ENCODE measurements at places on chromosomes 2 and 18.

GRCh38 chr2:229873123-229873581, 48.7 kb downstream of the TRIP12 start:
- no peak for DNase-seq

DNA sequence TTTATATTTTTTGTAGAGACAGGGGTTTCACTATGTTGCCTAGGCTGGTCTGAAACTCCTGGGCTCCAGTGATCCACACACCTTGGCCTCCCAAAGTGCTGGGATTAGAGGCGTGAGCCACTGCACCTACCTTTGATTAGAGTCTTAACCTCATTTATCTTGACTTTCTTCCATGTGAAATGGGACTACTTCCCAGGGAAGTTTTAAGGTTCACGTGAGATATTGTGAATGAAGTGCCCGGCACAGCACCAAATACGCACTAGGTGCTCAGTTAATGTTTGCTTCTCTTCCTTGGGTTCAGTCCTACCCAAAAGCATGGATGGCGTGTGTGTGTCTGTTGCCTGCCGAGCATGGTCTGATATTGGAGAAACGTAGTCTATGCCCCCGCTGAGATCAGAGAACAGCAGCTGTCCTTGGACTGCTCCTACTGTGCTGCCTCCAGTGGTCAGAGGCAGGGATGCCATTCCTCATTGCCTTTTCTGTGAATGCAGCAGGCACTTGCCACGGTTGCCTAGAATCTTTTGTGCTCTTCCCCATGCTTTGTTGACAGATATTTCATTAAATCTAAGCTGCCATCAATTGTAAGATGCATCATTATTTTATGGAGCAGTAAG, 12.3 kb upstream of the TFCP2L1 start:
- DNase-seq = no peak

DNA sequence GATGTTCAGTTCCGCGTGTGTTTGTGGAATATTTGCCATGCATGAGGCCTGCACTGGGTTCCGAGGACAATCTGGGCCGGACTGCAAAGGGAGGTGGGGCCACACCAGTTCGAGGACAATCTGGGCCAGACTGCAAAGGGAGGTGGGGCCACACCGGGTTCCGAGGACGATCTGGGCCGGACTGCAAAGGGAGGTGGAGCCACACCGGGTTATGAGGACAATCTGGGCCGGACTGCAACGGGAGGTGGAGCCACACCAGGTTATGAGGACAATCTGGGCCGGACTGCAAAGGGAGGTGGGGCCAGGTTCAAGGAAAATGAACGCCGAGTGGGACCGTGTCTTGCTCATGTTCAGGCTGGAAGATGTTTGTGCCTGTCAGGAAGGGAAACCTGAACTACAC, 97.8 kb upstream of the HDAC4 start:
- no peak for DNase-seq

GRCh38 chr2:152247337-152247695, 71.8 kb upstream of the STAM2 start:
- no peak for DNase-seq

DNA sequence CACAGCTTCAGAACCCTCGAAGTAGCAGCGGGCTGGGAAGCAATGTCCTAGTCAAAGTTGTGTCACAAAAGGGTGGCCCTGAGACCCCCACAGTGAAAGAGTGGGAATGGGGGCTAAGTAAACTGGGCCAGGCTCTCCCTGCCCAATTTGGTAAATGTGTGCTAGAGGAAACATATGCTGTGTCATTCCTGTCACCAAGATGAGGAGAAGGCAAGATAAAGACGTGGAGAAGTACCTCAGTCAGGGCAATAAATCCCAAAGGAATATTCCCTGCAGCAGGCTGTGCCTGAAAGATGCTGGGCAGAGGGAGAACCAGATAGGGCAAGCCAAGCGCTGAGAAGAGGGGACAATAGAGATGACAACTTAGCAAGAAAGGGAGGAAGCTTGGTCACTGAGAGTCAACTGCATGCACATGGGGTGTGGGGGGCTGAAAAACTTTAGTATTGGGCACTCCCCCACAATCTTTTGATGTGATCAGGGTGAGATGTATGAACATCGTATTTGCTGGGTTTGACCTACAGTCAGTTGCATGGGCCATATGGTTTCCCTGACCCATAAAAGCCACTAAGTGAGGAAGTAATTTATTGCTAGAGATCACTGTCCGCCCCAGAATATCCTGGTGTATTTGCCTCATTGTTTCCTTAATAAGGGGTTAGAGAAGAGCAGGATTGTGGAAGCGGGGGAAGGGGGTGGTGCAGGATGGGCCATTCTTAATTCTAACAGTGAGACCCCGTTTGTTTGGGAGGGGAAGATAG, 49.9 kb upstream of the CXCR4 start:
- no peak for DNase-seq

GRCh38 chr2:72914206-72914559, 3.1 kb upstream of the EMX1 start:
- no peak for DNase-seq

DNA sequence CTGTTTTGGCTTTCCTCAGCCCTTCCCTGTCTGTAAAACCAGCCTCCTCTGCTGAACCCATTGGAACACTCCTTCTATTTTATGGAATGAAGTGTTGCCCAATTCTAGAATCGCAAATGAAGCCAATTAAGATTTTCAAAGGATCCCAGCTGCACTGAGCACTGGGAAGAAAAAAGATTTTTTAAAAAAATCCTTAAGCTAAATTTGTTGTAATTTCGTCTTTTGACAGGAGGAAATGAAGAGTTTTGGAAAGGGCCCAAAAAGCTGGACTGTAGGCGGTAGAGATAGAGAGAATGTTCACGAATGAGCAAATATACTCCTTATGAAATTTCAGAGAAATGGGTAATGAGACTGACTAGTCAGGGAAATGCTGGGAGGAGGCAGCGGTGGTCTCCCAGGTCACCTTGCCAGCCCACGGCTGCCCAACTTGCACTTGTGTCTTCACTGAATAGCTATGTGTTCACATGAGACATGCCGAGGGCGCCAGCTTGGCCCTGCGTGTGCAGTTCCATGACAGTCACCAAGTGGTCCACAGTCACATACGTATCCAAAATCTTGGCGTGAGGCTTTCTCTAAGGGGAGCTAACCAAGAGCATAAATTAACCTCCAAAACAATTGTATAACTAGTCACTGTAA, 69.9 kb downstream of the SGPP2 start:
- no peak for DNase-seq

DNA sequence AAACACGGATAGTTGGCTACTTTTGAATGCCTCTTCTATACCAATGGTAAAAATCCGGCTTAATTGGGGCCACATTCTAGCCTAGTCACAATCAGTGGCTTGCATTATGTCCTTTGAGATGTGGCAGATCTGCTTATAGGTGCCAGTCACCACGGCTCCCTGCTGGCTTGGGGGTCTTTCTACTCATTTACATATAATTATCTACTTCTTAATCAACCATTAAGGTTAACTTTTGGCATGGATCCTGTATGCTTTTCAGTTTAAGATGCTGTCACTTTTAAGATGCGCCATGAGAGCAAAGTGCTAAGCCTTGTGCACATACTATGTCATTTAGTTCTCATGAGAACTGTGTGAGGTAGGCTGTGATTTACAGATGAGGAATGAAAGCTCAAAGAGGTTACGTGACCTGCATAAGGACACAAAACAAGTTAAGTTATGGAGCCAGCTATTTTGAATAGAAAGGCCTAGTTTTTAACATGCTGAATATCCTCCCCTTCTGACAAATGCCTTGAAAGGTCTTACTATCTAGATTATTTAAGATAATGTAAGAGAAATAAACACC, 4.1 kb downstream of the NEDD4L start:
- no peak for DNase-seq

DNA sequence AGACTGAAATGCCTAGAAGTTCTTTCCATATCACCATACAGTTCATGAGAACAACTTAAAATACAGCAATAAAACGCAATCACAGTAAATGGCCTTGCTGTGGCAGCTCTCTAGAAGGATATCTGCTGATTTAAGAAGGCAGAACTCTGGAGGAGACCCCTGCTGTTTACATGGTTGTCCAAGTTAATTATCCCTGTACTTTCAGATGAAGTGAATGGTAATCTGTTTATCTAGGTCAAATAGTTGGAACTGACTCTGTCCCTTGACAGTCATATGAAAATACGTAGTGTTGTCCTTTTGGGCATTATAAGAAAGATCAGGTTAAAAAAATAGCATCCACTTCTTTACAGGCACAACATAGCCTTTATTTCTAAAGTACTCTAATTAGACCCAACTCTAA, 115.6 kb downstream of the COLEC12 start:
- no peak for DNase-seq

GRCh38 chr2:205688417-205689200, 6.3 kb downstream of the NRP2 start:
- DNase-seq = no peak

GRCh38 chr2:189163889-189164288, 15.7 kb downstream of the COL5A2 start:
- DNase-seq = no peak

GRCh38 chr2:241540771-241541561, 17.6 kb upstream of the BOK start:
- peak; percentile 45 for DNase-seq

- peak; percentile 48 for DNase-seq
Measured at GRCh38 chr2:8229546-8229986, 452.3 kb upstream of the ID2 start.

GRCh38 chr2:99652862-99653261, 163.0 kb upstream of the REV1 start:
- DNase-seq = no peak

GRCh38 chr2:76445880-76446279, 735.2 kb upstream of the GCFC2 start:
- DNase-seq = no peak

GRCh38 chr2:46165916-46166315, 131.3 kb upstream of the EPAS1 start:
- DNase-seq = no peak

- no peak for DNase-seq
Measured at GRCh38 chr2:38064801-38065501, 11.0 kb downstream of the CYP1B1 start.

GRCh38 chr2:714005-714741, 37.0 kb upstream of the TMEM18 start:
- DNase-seq = no peak

All from stimulated activated CD4-positive, alpha-beta T cell treated with anti-CD3 and anti-CD28 coated beads, Interleukin-4, amount 100 ng/mL, for 4 hours (primary cell).